ENCODE measurements at places on chromosomes 1 and 21.

DNA sequence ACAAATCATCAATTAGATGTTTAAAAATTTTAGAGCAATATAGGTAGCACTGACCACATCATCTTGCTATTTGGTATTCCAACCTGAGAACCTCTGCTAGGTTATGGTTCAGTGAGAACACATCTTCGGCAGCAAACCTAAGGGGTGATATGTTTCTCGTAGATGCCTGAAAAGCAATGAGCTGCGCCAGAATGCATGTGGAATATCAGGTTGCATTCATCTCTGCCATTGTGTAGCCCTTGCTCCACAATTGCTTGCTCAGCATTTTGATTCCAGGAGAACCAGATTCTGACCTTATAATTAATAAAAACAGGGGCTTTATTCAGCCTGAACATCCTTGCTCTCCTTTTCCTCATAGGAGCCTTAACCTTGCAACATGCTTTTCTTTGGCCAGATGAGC, 408.1 kb downstream of the USH2A start:
- no peak for DNase-seq

DNA sequence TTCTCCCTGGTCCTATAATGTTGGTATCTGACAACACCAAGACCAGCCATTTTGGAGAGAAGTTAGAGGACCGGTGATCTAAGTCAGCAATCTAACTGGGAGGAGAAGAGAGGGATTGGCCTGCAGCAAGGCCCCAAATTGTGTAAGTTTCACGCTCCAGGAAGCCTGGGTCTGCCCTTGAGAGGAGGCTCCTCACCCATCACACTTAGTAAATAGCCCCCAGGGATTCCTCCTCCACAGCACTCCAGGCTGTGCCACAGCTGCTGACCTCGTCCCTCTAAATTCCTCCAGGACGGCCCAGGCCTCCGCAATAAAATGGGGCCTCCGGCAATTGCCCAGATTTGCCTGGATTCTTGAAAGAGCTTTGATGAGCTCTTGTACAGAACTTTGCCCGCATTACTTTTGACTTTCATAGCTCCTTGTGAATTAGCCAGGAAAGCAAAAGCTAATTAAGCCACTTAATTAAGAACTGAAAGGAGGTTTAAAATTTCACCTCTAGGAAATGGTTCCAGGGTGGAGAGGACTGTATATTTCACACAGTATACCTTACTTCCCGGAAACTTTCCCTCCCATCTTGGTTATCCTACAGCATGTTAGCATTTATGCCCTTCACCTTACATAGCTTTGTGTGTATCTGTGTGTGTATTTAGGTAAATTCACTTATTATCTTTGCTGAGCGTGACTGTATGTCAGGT, 90.5 kb downstream of the LAMC2 start:
- peak; percentile 50 for DNase-seq

- peak; percentile 72 for DNase-seq
Observed at GRCh38 chr1:205812271-205812877, 624 bp downstream of the SLC41A1 start.

DNA sequence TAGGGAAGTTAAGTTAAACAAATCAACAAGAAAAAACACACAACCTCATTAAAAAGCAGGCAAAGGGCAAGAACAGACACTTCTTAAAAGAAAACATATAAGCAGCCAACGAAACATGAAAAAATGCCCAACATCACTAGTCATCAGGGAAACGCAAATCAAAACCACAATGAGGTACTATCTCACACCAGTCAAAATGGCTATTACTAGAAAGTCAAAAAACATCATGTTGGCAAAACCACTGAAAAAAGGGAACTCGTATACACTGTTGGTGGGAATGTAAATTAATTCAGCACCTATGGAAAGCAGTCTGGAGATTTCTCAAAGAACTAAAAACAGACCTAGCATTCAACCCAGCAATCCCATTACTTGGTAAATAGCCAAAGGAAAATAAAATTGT, 51.1 kb downstream of the HSF2BP start:
- no peak for DNase-seq

DNA sequence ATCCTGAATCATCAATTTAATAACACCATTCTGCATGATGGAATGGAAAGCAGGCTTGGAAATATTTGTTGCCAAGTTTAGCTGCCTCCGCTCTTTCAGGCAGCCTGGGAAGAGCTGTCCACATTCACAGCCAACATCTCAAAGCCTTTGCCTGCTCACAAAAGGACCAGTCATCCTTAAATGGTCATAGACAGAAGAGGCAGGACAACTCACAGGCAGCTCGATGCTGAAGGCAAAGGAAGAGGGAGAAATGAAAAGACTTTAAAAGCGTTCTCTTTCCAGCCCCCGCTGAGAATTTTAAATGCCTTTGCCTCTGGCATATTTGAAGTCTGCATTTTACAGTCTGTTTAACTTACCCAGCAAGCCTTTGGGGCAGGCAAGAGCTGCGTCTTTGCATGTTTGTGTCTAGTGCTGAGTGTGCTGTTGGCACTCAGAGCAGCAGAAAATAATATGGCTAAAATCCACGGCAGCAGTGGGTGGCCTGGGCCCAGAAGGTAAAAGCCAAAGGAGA, 68.9 kb downstream of the NMNAT2 start:
- DNase-seq, result no peak
